ENCODE measurements at places on chromosomes 7 and 10.

- DNase-seq = no peak
These were observed 1.0 kb downstream of the SRGN start for GRCh38 chr10:69088801-69089501.

DNA sequence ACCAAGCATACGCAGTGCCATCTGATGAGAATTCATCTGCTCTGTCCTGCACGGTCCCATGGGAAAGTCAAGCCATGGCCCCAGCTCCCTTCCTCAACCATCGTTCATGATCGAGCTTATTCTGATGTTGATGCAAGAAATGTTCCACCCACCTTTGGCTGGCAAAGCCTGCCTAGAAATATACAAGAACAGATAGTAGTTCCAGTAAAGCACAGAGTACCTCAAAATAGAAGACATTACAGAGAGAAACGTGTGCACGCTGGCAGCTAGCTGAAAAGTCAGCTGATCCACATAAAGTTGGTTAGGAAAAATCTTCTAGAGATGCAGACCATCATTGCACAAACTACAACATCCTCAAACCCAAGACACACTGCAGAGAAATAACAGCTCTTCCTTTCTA lies 127.0 kb downstream of the PTPRN2 start:
- peak; percentile 50 for DNase-seq

DNA sequence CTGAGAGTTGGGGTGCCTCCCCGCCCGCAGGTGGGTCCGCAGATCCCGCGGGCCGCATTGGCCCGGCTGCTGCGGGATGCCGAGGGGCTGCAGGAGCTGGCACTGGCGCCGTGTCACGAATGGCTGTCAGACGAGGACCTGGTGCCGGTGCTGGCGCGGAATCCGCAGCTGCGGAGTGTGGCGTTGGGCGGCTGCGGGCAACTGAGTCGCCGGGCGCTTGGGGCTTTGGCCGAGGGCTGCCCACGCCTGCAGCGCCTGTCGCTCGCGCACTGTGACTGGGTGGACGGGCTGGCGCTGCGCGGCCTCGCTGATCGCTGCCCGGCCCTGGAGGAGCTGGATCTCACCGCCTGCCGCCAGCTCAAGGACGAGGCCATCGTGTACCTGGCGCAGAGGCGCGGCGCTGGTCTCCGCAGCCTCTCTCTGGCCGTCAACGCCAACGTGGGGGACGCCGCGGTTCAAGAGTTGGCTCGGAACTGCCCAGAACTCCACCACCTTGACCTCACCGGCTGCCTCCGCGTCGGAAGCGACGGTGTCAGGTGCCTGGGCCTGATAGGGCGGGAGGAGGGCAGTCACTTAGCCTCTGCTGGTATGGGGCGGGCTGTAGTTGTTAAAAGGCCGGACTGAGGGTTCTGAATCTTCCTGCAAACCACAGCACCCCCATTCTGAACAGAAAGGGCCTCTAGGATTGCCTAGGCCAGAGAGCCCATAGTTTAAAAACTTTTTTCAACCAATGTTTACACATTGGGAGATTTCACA lies 1.3 kb downstream of the FBXL15 start:
- no peak for DNase-seq

DNA sequence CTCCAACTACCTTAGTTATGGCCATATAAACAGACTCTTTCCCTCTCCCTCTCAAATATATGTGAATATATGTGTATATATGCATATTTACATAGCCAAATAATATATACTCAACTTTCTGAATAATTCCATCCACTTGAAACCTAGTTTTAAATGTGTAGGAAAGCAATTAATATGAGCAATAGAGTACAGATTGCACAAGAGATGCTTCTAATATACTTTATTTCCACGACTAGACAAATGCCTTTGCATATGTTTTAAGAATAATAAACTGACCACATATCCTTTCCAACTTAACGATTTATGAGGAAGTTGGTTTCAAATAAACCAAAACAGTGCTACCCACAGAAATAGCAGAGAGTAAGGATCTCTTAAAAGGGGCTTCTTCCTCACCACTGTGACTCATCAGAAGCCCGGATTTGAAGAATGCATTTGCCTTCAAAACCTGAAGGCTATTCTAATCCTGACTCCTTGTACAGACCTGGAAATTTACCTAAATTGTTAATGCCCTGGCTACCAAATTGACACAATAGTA lies 266.3 kb downstream of the AHR start:
- DNase-seq = no peak

DNA sequence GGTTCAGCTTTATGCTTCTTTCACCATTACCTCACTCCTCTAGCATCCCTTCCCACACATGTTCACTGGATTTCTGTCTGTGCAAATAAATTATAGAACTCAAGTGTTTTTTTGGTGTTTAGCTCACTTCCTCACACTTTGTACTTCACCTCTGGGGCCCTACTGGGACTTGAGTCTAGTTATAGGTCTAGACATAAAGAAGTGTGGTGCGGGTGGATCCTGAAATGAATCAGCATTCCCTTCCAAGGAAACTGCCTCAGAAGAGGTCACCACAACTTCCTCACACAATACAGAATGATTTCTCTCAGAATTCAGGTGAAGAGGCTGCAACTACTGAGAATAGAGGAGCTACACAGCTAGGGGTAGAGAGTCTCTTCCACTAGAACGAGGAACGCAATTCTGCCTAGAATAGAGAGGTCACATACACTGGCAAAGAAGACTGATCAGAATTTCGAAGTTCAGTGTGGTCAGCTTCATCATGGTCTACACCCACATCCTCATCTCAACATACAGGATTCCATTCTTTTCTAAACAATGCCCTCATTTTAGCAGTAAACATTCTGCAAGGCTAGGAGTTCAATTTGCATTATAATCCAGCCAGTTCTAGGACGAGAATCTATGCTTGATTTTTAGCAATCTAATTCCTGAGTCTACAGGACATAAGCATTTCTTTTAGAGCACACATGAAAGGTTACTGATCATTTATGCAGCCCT lies 938.7 kb upstream of the PHF14 start:
- DNase-seq = no peak

DNA sequence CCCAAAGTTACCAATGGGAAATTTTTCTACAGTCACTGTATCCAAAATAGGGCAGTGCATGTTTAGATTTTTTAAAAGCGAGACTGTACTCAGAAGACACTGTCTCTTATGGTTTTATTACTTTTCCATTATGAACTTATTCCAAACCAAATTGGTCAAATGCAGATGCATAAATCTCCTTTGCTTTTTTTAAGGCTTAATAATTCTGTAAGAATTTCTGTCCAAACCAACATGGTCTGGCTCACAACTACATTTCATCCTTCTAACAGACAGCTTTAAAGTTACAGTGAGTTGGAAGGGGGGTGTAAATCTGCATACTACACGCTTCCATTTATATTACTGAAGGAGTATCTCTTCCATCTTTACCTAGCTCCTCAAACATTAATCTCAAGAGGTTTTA lies 199.2 kb downstream of the SLC25A13 start:
- DNase-seq = no peak

GRCh38 chr7:22566176-22566575 lies 66.2 kb upstream of the STEAP1B start:
- no peak for DNase-seq

DNA sequence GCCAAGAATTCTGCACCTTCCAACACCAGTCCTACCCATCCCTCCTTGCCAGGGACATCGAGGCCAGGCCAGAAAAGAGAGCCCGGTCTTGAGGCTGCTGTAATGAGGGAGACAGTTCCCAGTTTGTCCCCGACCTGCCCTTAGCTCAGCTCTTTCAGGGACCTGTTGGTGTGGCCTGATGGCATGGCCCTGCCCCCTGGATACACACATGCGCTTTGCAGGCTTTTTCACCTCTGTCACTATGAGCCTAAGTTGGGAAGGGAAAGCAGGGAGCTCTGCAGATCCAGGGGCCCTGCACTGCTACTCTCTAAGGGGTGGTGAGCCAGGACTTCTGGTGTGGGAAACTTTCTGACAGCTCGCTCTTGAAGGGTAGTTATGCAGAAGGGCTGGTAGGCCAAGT lies 2.1 kb downstream of the SCD start:
- no peak for DNase-seq

DNA sequence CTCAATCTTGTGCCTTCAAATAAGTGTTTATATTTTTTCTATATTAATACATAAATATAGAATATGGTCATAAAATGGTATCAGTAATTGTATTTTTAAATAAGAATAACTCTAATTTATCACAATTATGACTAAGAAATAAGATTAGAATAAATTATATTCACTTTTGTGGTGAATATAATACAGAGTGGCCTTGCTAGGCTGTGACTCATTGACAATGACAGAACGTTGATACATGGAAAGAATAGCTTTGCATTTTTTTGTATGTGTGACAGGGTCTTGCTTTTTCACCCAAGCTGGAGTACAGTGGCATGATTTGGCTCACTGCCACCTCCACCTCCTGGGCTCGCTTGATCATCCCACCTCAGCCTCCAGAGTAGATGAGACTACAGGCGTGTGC lies 47.8 kb upstream of the PCLO start:
- DNase-seq = no peak

All from putamen (tissue), 1 donor.